ENCODE measurements at places on chromosomes 6 and 20.

DNA sequence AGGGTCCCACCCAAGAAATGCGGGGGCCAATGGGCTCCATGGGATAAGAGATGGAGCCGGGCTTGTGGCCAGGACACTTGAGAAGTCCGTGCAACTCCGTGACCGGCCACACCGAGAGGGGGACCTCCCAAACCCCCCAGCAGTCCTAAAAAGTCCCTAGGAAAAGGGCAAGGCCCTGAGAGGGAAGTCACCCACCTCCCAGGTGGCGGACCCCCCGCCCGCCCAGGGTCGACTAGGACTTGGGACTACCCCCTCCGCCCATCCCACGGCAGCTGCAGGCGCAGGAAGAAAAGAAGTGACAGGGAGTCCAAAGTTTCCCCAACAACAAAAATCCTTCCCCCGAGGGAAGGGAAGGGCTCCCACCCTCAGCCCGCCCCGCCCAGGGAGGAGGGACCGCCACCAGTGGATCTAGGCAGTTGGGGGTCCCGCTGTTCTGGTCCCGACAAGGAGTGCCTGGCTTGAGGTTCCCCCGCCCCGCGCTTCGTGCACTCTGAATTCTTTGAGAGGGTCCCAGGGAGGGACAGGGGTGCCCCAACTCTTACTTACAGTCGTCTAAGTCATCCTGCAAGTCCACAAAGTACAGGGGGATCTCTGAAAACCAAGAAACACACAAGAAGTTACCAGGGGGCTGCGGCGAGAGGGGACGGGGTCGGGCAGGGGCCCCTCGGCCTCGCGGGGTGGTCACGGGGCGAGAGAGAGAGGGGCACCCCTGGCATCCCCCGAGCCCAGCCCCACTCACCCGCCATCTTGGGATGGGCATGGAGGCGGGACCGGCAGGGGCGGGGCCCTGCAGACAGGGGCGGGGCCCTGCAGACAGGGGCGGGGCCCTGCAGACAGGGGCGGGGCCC lies 611 bp upstream of the RAB22A start:
- DNase-seq, result no peak

DNA sequence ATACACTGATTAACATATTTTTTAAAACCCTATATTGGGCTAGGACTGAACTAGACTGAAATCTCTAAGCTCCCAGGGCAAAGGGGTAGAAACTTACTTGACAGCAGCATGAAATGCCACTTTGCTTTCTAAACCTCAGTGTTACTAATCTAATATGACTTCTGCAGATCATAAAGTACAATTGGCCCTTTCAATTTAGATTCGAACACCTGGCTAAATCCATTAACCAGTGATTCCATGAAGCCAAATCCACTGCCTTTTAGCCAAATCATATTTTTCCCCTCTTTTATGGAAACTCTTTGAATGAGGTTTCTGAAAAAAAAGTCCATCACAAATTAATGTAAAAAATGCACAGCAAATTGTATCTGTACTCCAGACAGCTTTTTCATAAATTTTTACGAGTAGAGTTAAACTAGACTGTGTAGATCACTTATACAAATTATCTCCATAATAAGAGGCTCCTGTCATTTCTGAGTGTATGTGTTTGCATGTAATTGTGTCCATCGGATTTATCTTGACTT lies 25.7 kb downstream of the EPHA7 start:
- DNase-seq, result no peak

- no peak for DNase-seq
Measured at GRCh38 chr20:32831982-32832381, 12.2 kb downstream of the MAPRE1 start.

DNA sequence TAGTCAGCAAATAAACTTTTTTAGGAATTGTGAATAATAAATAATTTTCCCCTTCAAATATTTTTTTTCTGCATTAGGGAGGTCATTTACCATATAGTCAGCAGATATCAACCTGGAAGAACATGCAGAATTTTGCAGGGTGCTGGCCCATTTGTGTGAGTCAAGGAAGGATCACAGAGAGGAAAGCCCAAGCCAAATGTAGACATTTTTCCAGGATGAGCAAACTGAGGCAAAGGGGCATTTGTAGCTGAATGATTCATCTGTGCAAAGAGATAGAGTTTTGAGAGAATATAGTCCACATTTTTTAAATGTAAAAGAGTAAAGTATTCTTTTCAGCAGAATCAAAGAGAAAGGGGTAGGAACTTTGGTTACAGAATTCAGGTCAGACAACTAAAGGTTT lies 555.5 kb upstream of the MARCKS start:
- no peak for DNase-seq

DNA sequence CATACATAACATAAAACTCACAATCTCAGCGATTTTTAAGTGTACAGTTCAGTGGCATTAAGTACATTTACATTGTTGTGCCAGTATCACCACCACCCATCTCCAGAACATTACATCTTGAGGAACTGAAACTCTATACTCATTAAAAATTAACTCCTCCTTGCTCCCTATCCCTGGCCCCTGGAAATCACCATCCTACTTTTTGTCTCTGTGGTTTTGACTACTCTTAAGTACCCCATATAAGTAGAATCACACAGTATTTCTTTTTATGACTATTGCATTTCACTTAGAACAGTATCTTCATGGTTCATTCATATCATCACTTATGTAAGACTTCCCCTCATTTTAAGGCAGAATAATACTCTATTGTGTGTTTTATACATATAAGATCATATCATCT lies 1108.1 kb downstream of the GRIK2 start:
- no peak for DNase-seq

DNA sequence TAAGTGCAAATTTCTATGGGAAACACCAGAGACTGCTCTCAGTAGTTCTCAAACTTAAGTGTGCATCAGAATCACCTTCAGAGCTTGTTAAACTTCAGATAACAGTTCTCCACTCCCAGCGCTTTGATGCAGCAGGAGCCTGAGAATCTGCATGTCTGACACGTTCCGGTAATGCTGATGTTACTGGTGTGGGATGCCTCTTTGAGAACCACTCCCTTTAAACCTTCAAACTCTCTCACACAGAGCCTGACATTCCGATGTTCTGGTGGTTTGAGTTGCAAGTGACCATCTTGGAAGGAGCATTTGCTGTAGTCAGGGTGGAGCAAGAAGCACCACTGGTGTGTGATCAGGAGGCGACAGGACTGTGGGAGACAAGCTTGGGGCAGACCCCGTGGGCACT lies 57.9 kb downstream of the OTOR start:
- DNase-seq, result no peak

- DNase-seq, result no peak
Measured at GRCh38 chr6:46521464-46521971, 30.3 kb upstream of the RCAN2 start.

GRCh38 chr6:105014448-105014847 lies 57.5 kb downstream of the LIN28B start:
- DNase-seq, result no peak
